ENCODE measurements at places on chromosomes 5 and 9.

GRCh38 chr9:107586493-107586892, 96.9 kb upstream of the KLF4 start:
- DNase-seq: no peak

GRCh38 chr5:139068494-139069151, 129.5 kb downstream of the SIL1 start:
- no peak for DNase-seq

DNA sequence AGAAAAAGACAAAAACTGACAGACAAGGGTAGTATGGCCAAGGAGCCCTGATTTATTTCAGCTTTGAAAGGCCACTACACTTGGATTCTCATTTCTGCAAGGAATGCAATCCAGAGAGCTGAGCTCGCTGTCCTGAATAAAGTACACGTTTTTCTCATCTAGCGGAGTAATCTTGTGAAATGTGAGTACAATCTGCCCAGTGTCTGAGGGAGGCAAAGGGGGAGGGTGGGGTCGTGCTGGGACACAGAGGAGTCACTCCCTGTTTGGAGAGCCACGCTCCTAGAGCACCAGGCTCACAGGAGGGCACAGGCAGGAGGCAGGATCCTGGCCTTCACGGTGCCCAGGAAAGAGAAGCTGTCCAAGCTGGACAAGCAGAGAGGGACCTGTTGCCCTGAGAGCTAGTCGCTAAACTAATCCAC, 51.0 kb upstream of the IFNK start:
- DNase-seq: peak; percentile 42

- no peak for DNase-seq
Observed at GRCh38 chr5:171478946-171479775, 59.7 kb downstream of the FGF18 start.

GRCh38 chr9:132663117-132663516, 6.7 kb downstream of the DDX31 start:
- no peak for DNase-seq

GRCh38 chr5:108655750-108656450, 91.8 kb upstream of the FER start:
- DNase-seq: no peak

GRCh38 chr5:129962506-129962905, 58.2 kb downstream of the CHSY3 start:
- no peak for DNase-seq

GRCh38 chr5:39426051-39426745, 1.4 kb upstream of the DAB2 start:
- no peak for DNase-seq

DNA sequence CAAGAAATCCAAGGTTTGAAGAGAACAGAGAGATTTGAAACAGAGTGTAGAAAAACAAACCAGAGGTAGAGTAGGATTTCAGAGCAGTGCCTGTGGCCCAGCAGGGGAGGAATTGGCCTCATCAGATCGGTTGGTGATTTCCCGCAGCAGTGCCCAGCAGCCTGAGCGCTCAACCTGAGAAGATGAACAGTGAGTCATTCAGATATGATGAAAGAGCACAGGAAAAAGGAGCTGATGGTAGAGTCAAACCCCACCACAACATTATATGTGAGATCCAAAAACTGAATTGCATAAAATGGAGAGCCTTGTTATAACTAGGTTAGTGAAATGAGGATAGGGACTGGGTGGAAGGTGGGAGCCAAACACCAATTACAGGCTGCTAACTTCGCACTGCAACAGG, 248.9 kb downstream of the PIK3R1 start:
- DNase-seq: no peak

DNA sequence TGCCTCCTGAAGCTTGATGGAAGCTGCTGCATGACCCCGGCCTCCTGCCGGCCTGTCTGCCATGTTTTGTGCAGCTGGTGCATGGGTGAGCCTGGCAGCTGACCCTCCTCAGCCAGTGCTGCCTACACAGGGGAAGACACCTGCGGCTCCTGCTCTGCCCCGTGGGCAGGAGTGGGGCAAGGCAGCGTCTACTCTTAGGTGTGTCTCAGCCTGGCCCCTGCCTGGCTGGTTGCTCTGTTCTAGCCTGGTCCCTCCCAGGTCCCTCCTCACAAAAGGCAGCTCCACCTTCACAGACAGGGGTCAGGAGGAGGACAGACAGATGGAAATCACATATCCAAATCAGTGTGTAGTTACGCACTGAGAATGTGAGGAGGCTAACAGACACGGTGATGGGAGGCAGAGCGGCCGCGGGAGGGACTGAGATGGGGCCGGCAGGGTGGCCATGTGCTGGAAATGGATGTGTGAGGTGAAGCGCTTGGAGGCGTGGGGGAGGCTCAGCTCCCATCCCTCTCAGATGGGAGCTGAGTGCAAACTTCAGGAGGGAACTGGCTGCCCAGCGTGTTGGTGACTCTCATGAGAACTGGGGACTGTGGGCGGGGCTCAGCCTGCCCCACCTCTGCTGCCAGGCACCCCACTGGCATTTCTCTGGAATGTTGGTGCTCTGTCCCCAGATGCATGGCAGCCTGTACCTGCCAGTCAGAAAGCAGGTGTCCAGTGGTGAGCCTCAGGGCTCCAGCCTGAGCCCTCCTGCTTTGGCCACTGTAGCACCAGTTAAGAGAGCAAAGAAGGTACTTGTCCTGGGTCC, 43.4 kb downstream of the PPARGC1B start:
- no peak for DNase-seq

GRCh38 chr5:38465061-38465460, 91.4 kb downstream of the LIFR start:
- DNase-seq: no peak

GRCh38 chr9:99197987-99198386, 23.8 kb downstream of the ALG2 start:
- no peak for DNase-seq

DNA sequence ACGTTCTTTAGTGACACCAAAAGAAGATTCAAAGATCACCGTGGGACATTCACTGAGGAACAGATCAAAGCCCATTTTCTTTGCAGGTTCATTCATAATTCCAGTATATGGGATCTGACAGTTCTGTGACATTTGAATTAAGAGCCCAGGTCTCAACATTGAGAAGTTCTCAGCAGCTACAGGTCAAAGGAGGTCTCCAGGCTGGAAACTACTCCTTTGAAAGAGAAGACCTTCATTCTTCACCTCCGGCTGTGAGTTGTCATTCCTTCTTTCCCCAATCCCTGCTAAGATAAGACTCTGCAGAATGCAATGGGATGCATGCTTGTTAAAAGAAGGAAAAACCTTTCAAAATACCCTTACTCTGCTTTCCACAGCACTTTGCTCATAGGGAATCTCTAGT, 79.0 kb downstream of the COL23A1 start:
- DNase-seq: no peak

- no peak for DNase-seq
Observed at GRCh38 chr9:79701651-79702050, 129.9 kb downstream of the TLE4 start.

- no peak for DNase-seq
Observed at GRCh38 chr5:14218480-14218879, 75.3 kb downstream of the TRIO start.

DNA sequence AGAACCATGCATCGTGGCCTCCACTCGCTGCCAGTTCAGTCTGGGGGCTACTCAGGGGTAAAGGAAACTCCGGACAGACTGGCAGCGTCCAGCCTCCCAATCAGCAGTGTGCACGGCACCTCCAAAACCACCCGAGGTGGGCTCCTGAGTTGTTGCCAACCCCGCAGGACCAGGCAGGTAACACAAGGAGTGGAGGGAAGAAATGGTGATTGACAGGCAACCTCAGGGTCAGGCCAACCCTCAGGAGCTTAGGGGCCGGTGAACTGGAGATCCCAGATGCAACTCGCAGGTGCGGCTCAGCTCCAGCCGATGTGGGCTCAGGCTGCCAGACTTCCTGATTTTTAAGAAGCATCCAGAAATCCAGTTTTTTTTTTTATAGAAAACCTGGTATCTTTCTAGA, 37.3 kb upstream of the AKNA start:
- no peak for DNase-seq

DNA sequence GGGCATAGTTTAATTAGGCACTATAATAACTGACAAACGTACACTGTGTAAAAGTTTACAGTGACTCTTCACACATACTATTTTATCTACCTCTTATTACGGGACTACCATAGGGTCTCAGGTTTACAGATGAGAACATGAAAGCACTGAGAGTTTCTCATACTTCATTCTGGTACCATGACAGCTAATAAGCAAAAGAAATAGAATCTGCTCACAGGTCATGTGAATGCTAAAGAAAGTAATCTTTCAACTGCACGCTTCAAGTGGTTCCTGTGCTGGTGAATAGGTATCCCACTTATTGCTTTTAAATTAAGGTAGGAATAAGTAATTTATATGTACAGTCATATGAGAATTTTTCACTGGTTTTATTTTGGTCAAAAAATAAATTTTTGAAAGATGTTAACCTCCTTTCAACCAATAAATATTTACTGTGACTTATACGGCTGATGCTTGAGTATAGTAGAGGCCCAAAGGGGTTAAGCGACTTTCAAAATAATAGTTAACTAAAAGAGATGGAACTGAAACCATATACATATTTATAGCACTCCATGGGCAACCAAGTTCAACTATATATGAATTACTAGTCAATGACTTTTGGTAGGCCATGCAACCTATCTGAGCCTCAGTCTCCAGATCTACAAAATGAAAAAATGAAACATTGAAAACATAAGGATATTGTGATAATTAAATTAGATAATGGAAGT, 8.1 kb downstream of the CDKN2A start:
- DNase-seq: no peak

DNA sequence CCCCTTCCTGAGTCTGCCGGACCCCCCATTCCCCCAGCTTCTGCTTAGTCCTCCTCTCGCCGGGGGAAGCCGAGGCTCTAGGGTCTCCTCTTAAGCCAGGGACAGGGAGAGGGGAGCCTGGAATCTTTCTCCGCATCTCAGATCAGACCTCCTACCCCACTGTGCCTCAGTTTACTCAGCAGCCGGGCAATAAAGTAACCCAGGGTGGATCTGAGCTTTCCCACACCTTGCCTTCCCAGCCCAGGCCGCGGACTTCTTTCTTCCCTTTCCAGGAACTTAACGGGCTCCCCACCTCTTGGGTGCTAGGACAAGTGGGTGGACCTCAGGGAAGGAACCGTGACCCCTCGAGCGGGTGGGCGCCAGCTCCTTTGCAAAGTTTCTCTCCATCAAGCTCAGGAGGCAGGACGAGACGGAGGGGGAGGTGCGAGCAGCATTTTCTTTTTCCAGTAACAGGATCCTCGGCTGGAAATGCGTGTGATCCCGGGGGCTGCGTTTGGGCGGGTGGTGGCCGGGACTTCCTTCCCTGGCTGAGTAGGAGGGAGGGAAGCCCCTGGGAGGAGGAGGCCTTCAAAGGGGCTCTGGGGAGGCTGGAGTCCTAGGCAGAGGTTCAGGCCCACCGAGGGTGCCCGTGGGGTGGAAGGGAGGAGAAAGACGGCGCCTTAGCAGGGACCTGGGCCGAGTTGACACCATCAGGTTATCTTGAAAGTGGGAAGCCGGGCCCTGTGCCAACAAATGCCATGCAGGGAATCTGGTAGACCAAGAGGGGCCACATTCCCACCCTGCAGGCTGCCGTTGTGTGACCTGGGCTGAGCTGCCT, 795 bp downstream of the DAB2IP start:
- DNase-seq: no peak

DNA sequence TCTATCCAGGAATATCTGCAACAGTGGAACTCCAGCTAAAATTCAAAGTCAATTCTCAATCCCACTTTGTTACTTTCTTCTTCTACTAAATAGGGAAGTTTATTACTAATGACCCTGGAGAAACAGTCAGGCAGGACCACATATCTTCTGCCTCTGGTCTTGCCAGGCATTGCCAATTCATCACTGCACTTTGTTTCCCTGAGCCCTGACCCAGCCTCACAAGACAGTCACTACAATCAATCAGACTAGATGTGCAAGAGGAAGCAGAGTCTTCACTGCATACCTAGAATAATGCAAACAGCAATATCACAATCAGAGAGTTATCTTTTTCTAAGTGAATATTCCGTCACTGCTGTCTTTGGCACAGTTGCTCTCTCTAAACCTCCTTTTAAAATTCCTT, 74.9 kb upstream of the GAS1 start:
- no peak for DNase-seq

DNA sequence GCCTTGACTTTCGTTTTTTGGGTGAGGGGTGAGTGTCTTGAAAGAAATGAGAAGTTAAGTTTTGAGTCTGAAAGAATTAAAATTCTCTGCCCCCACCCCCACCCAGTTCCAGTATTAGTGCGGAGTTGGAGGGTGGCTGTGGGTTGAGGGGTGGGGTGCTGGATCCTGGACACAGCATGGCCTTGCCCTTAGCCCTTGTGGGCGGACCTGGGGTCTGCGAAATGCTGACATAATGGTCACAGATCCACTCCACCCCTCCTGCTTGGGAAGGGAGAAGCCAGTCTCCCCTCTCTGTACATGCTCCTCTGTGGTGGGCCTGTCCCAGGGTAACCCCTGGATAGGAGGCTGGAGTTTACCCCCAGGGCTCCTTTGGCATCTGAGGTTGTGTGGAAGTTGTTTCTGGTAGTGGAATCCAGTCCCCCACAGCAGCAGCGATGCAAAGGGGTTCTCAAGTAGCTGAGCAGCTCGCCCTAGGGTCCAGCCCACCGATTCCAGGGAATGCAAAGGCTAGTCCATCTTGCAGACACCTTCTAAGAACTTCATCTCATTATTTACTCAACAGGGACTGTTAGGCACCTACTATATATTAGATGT, 42.8 kb upstream of the TCF7 start:
- DNase-seq: no peak

DNA sequence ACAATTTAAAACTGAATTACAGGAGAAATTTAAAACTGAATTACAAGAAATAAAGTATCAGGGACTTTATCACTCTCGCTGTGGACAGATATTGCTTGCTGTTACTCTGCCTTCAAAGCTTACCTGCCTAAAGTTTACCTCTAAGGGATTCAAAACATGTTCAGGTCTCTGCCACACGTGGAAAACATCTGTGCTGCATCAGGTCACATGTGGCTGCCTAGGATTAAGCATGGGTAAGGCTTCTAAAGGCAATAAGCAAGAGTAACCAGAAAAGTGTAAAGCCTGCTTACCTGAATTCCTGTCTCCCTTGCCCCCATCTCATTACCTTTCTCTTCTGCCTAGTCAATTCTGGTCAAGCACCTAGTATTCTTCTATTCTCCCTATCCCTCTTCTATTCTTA, 18.9 kb downstream of the MINAR2 start:
- no peak for DNase-seq

DNA sequence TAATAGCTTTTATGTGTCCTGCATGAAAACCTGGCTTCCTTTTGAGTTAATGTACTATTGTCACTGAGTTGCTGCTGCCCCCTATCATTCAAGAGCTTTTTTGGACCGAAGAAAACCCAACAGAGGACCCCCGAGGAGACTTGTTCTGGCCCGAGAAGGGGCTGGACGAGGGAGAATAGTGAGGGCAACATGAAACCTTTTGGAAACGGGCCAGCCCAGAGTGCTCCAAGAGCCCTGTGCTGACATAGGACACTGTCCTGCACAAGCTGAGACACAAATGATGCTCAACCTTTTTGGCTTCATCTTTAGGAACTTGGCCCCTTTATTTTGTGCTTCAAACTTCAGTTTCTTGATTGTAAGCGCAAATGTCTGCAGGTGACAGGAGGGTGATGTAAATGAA, 4.0 kb upstream of the GADD45G start:
- DNase-seq: no peak
